ENCODE measurements at places on chromosomes 12 and 14.

DNA sequence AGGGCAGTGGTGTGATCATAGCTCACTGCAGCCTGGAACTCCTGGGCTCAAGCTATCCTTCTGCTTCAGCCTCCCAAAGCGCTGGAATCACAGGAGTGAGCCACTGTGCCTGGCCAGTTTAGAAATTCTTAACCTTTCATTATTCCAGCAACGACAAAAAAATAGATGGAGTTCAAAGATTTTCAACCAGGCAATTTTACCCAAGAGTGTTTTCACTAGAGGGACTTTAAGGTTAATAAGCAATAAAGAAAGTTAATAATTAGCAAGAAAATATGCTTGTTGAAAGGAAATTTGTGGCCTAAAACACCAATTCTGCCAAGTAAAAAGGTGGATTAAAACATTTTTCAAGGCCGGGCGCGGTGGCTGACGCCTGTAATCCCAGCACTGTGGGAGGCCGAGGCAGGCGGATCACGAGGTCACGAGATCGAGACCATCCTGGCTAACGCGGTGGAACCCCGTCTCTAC lies 14.8 kb downstream of the CDKL1 start:
- no peak for DNase-seq

GRCh38 chr12:112307317-112308011 lies 74.8 kb downstream of the HECTD4 start:
- no peak for DNase-seq

GRCh38 chr14:77158175-77158881 lies 16.7 kb upstream of the ZDHHC22 start:
- DNase-seq, result peak; percentile 71

GRCh38 chr12:51863363-51863932 lies 14.9 kb upstream of the FIGNL2 start:
- no peak for DNase-seq

DNA sequence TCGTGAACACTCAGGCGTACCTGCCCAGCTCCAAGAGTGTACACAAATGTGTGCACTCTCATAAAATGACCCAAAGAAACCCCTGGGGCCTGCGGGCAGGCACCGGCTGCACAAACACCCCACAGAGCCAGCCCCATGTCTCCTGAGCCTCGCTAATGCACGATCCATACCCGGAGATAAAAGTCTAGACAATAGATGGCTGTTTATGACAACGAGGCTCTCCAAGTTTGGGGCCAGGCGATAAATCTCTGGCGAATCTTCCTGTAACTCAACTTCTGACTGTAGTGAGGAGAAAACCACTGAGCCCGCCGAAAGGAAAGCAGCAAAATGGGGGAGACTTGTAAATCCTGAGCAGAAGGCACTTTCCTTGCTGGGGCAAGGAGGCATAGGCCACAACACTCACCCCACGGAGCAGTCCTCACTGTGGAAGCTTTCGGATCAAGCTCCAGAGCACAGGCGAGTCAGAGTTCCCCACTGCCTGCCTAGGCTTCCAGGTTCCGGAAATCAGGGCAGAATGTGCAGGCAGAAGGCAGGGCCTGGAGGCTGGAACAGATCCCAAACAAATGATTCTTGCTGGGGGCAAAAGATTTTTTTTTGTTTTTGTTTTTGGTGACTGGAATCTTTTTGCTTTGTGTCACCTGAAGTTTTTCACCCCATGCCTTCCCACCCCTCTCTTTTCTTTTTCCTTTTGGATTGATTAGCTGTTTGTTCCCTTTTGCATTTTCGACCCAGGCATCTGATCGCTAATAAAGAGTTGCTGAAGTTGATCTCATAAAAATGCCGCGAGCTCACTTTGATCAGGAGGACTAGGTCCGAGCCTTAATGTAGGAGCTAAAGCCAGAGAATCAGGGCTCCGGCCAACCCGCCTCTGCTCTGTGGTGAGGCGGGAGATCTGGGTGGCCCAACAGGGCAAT lies 4.5 kb upstream of the HOXC11 start:
- DNase-seq, result no peak

DNA sequence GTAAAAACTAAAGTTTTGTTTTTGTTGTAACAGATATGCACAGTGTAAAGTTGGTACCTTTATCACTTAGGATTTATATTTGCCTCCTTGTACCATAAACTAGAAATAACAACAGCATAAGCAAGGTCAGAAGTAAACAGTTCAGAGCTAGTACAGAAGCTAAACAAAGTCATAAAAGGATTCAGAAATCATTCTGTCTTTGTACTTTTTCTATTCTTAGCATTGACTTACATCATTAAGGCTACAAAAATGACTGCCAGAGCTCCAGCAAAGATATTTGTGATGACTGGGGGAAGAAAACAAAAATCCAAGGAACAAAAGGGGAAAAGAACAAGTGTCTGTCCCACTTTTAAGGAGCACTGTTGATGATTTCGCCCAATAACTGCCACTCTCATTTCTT lies 347.2 kb downstream of the CCDC91 start:
- no peak for DNase-seq

GRCh38 chr12:111445726-111446581 lies 40.2 kb downstream of the SH2B3 start:
- peak; percentile 62 for DNase-seq

DNA sequence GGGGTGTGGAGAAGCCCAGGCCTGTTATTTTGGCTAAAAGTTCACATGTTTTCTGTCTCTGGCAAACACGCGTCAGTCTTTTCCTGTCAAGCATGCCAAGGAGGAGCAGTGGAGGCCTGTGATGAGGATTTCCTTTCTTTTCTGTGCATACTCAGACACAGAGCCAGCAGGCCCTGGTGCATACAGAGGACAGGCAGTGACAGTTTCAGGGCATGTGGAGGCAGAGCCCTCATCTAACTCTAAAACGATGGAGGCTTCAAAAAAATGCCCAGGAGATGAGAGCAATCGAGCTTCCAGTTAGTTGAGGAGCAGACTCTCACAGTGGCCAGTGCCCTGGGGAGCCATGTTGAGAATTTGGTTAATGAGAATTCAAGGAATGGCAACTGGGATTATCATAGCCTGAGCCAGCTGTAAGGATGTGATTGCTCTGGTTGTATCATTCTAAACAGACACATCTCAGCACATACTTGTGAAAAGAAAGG lies 66.5 kb downstream of the TRAFD1 start:
- no peak for DNase-seq

DNA sequence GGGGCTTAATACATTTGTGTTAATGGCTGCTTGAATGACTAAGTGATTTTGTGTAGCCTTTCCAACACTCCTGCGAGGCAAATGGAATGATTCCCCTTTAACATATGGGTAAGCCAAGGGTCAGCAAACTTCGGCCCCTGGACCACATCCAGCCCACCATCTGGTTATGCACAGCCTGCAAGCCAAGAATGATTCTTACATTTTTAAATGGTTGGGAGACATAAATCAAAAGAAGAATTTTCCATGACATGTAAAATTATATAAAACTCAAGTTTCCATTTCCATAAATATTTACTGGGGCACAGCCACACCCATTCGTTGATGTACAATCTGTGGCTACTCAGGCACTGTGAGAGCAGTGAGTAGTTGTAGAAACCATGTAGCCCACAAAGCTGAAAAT lies 9.0 kb downstream of the SLC8B1 start:
- no peak for DNase-seq

GRCh38 chr14:31461545-31461944 lies 4.2 kb upstream of the DTD2 start:
- no peak for DNase-seq

GRCh38 chr12:44000309-44000952 lies 164.6 kb downstream of the TMEM117 start:
- DNase-seq, result no peak

DNA sequence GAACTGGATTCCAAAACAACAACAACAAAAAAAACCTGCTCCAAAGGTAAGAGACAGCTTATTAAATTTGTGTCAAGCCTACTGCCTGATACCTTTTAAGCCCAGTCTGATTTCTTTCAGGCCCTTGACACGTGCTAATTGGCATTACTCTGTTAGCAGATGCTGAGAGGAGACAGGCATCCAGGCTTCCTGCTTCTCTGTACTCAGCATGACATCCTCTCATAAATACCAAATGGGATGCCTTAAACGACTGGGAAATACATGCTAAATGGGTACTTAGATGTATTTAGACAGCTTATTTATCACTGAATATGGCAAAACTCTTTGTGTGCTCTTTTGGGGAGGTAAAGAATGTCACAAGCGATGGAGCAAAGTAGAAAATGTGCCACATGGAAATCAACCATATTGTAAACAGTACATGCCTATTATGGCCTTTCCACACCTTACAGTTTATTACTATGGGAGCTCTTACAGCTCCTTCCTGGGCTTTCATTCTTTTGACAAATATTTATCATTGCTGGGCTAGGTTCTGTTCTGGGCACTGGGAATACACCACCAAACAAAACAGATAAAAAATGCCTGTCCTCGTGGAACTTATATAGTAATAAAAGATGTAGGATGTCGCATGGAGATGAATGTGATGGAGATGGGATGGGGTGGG lies 11.5 kb upstream of the PCED1B start:
- no peak for DNase-seq

DNA sequence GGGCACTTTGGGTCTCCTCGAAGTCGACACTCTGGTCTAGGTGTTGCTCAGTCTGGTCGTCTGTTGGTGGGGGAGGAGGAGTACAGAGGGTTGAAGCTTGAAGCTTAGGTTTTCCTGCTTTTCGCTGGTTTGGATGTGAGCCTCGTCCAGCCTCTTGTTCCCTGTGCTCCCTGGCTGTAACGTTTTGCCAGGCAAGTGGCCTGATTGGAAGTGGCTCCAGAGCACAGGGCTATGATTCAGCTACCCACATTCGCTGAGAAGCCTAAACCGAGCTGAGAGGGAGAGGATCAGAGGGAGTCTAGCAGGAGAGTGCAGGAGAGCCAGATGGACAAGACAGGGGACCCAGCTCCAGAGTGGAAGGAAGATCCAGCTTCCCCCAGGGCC lies 6.1 kb downstream of the HOXC10 start:
- DNase-seq, result no peak

GRCh38 chr12:57536597-57536942 lies 10.4 kb downstream of the DCTN2 start:
- DNase-seq, result no peak

GRCh38 chr14:58238252-58239243 lies 6.1 kb upstream of the PSMA3 start:
- no peak for DNase-seq

- DNase-seq, result no peak
These were observed 39.1 kb downstream of the IQSEC3 start for GRCh38 chr12:105696-106095.

DNA sequence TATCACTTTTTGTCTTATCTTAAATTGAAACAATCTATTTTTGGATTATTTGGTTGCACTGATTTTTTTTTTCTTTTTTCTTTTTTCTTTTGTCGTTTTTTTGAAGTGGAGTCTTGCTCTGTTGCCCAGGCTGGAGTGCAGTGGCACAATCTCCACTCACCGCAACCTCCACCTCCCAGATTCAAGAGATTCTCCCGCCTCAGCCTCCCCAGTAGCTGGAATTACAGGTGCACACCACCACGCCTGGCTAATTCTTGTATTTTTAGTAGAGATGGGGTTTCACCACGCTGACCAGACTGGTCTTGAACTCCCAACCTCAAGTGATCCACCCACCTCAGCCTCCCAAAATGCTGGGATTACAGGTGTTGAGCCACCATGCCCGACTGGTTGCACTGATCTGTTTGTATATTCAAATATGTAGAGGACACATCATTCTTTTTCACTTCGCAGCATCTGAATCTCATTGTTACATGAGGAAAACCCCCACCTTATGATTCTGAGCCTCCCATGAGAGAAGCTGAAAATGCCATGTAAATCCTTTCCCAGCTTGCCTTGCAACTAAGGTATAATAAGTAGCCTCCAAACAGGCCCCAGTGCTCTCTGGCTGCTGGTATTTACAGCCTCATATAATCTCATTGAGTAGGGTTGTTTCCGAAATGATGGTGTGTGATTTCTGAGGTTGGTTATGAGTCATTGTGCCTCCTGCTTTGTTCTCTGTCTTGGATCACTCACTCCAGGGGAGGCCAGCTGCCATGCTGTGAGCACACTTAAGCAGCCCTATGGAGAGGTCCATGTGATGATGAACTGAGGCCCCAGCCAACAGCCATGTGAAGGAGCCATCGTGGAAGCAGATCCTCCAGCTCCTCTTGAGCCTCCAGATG lies 5.2 kb upstream of the HSP90B1 start:
- DNase-seq, result no peak

DNA sequence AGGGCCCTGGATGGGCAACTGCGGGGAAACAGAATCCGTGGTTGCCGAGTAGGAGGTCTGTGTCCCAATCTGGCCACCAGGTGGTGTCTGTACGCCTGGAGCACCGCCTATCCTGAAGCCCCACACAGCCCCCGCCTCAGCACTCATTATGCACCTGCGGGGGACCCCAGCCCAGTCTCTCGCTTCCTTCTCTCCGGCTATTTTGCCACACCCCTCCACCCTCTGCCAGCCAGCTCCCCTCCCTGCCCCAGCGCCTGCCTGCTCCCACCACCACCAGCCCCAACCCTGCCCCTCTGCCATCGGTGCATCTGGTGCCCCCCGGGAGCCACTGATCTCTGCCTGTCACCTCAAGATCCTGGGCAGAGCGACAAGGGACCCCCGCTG lies 2.2 kb upstream of the NXPH4 start:
- DNase-seq, result no peak

GRCh38 chr14:104656014-104656714 lies 33.3 kb upstream of the INF2 start:
- peak; percentile 49 for DNase-seq

DNA sequence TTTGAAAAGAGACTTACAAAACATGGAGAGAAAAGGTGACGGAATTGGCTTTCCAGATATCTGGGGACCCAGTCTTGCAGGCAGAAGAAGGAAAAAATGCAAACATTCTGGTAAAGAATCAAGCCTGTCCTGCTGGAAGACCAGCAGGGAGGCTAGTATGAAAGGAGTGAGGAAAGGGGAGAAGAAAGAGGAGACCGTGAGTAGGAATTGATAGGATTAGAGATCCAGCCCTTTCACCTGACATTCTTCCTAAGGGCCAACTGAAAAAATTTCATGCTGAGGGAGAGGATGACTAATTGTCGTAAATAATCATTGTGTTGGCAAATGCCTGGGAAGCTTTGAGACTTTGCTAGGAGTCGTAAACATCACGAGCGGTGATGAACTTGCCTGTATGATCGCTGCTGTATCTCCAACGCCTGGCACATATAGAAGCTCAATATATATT lies 12.1 kb downstream of the BHLHE41 start:
- DNase-seq, result no peak

GRCh38 chr12:64273527-64274403 lies 51.7 kb upstream of the KICS2 start:
- DNase-seq, result no peak

- no peak for DNase-seq
These were observed at the start of gene NOS1 for GRCh38 chr12:117361347-117361751. TSS of gene NOS1 (minus strand) at chr12:117361626. CDS start at chr12:117331069, 30,557 bp downstream.

- DNase-seq, result no peak
These were observed 60.7 kb upstream of the DCD start for GRCh38 chr12:54708826-54709225.

DNA sequence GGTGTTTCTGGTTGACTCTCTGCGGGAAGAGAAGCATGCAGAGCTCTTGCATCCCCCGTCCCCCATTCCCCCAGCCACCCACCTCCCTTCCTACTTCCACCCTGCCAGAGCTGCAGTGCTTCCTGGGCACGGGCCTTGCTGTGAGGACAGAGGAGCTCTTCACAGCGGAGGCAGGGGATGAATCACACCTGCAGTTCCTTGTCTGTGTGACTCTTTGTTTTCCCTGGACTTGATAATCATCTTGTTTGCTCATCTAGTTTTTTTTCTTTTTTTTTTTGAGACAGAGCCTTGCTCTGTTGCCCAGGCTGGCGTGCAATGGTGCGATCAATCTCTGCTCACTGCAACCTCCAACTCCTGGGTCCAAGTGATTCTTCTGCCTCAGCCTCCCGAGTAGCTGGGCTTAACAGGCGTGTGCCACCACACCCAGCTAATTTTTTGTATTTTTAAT lies 27.8 kb downstream of the ANKRD9 start:
- no peak for DNase-seq

- DNase-seq, result no peak
These were observed 8.0 kb upstream of the ASB8 start for GRCh38 chr12:48165089-48165981.
